AG04450 (cell line): ENCODE measurements at places on chromosomes 16 and 17. TPM values are rescaled to one million over a fixed set of nuclear protein-coding genes. Genes with fewer than 3 reads are reported as not detected.
A peak's percentile ranks its signal among the peaks of the same experiment; 100 is the strongest.

- DNase-seq = no peak
Measured at GRCh38 chr17:48834973-48835372, 4.1 kb downstream of the CALCOCO2 start.

GRCh38 chr16:49952386-49952785 lies 72.6 kb upstream of the CNEP1R1 start:
- no peak for DNase-seq

DNA sequence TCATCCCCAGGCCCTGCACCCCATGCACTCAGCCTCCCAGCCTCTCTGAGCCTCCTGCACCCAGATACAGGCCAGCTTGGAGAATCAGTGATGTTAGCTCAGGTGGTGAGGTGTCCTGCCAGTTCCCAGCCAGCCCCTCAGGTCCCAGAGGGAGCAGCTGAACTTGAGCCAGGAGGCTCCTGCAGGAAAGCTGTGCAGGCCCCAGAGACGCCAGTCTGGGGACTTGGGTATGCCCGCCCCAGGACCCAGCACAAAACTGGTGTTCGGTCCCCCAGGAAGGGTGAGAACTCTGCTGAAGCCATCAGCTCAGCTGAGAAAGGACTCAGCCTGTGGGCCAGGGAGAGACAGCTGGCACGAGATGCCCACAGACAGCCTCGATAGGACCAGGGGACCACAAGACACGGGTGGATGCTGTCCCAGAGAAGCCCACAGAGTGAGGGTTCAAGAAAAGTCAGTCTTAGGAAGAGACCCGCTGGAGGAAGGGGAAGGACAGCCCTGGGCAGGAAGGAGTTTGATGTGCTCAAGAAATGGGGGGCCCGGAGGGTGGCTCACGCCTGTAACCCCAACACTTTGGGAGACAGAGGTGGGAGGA lies 11.0 kb downstream of the ENDOV start:
- no peak for DNase-seq

DNA sequence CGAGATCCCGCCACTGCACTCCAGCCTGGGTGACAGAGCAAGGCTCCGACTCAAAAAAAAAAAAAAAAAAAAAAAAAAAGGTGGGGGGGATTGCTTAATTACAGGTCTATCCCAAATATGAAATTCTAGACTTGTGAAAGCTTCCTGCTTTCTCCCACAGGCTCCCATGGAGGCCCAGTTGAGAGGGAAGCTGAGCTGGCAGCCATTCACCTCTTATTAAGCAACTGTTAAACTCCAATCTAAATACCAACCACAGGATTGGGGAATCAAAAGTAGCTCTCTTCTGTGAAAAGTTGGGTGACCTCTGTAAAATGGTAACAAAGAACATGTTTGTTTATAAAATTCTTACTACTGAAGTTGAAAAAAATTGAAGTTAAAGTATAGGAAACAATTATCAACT lies 45.8 kb upstream of the STAC2 start:
- peak; percentile 7 for DNase-seq

Gene PRDM7
- not detected in 2 replicates for polyA plus RNA-seq

Gene HSPB9
- polyA plus RNA-seq = not detected in 2 replicates

DNA sequence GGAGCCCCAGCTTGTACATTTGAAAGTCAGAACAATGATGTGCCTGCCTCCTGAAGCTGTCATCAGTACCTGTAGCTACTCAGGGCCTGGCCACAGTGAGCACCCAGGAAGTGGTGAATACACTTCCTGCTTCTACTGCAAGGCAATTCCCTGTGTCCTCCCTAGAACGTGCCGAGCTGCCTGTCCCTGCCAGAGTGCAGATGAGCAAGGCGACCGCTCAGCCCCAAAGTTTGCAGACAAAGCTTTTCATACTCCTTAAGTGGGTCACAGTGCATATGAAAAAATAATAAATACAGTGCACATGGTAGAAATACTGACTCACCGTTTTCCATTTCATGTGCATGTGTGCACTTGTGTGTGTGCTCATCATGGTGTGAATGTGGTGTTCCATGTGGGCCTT lies 77.3 kb downstream of the MPRIP start:
- DNase-seq = peak; percentile 30

DNA sequence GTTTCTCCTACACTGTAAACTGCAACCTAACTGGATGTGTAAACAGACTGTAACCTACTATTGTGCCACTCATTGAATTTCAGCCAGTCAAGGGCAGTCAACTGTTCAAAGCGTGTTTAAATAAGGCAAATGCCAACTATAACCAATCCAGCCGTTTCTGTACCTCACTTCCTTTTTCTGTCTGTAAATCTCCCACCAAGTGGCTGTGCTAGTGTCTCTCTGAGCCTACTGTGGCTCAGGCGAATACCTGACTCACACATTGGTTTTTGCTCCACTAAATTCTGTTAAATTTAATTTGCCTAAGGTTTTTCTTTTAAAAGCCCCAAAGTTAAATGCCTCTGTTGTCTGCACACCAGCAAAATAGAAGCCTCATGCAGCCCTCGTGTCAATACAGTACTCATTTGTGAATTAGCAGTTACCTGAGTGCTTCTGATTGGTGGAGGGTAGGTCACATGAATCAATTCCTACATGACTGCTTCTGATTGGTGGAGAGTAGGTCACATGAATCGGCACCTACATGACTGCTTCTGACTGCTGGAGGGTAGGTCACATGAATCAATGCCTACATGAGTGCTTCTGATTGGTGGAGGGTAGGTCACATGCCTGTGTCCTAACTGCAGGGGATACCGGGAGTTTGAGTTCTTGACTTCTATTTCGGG lies 31.1 kb upstream of the CCR7 start:
- no peak for DNase-seq

GRCh38 chr17:42403150-42403549 lies 14.9 kb upstream of the STAT3 start:
- DNase-seq = no peak

GRCh38 chr17:74547264-74547663 lies 1.3 kb upstream of the CD300C start:
- DNase-seq = no peak
